ENCODE measurements at places on chromosomes 1 and 21.

GRCh38 chr1:209759829-209760359 lies 4.0 kb downstream of the TRAF3IP3 start:
- no peak for DNase-seq

DNA sequence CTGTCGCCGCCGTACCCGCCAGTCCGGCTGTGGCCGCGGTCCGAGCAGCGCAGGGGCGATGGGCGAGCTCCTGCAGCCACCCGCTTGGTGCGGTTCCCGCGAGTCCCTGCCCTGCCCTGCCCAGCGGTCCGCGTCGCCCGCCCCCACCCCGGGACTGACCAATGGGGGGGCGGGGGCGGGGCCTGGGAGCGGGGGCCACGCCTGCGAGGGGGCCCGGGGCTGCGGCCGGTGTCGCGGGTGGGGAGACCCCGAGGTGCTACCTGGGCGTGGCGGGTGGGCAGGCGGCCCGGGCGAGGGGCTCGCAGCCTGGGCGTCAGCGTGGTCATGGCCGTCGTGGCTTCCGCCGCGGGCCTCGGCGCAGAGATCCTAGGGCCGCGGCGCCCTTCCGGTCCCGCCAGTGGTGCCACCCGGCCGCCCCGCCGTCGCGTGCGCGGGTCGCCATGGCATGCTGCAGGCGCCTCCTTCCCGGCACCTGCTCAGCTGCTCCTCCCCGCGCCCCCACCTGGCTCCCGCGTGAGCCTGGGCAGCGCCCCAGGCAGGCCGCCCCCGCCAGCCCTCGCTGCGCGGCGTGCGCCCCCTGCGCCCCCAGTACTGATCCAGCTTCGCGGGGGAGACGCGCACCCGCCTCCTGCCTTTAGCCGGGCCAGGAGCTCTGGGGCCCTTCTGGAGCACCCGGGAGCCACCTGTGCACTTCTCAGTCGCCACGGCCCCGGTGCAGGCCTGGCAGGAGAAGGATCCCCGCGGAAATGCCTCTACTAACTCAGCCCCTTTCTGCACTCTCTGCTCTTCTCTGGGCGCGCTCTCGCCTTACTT lies at the start of gene BMP8B:
Gene BMP8B, minus strand, starts transcription at position 108 of the 813 bp plus-strand sequence. CDS start 380 bp downstream, outside the sequence.
- no peak for DNase-seq

GRCh38 chr1:115142616-115143015 lies 53.3 kb upstream of the TSPAN2 start:
- no peak for DNase-seq

GRCh38 chr1:53450225-53450624 lies 9.0 kb upstream of the DMRTB1 start:
- no peak for DNase-seq

- DNase-seq = peak; percentile 21
Measured at GRCh38 chr1:243325305-243325890, 69.6 kb downstream of the SDCCAG8 start.

GRCh38 chr1:87410776-87411480 lies 82.2 kb downstream of the LMO4 start:
- DNase-seq = peak; percentile 35

GRCh38 chr1:117652421-117652820 lies 46.6 kb downstream of the TENT5C start:
- no peak for DNase-seq

DNA sequence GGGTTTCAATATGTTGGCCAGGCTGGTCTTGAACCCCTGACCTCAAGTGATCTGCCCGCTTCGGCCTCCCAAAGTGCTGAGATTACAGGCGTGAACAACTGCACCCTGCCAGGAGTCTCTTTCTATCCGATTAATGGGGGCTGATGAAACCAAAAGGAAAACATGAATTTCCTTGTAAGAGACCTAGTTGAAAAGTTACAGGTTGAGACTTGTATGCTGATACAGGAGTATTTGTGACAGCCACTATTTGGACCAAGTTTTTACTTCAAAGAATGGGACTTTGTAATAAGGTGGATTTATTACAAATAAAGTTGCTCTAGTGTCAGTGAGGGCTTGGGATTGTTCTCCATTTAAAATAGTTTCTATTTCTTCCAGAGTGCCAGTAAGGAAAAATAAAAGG lies 43.6 kb upstream of the TMEM61 start:
- DNase-seq = no peak

DNA sequence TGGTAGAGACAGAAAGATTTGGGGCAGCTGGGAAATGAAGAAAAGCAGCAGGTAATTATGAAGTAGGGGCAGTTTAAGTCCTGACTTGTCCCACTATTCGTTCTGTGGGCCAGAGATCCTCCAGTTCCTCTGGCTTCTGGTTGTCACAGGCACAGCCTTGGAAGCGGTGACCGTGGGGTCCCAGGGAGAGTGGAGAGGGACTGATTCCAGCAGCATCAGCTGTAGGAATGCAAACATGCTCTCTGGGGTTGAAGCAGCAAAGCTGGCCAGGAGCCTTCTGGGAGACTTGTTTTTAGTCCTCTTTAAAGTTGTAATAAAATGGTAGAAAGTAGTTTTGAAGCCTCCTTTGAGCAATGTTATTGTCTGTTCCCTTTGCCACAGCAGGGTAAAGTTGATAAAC lies 488.0 kb downstream of the LMO4 start:
- no peak for DNase-seq

DNA sequence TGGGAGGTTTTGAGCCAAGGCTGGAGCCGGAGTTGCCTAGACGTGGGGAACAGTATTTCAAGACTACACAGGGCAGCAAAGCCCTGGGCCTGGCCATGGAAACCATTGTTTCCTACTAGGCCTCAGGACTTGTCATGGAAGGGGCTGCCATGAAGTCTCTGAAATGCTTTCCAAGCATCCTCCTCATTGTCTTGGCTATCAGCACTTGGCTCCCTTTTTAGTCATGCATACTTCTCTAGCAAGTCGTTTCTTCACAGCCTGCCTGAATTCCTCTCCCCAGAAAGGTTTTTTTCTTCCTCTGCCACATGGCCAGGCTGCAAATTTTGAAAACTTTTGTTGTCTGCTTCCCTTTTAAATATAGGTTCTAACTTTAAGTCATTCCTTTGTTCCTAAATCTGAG lies 406.6 kb upstream of the TMPRSS15 start:
- no peak for DNase-seq

- no peak for DNase-seq
Measured at GRCh38 chr1:81208441-81208840, 592.3 kb upstream of the ADGRL2 start.

DNA sequence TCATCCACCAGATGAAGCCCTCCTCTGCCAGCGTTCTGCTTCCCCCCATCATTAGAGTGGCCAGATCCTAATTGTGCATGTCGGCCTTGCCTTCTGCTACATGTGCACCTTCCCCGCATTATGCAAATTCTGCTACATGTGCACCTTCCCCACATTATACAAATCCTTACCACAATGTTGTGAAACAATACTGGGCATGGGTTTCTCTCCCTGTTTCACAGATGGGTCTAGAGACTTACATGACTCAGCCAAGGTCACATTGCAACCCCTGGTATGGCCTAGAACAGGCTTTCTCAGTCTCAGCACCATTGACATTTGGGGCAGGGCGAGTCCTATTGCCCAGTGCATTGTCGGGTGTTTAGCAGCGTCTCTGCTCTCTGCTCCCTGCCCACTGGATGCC lies 1.0 kb upstream of the CELA2A start:
- DNase-seq = no peak

DNA sequence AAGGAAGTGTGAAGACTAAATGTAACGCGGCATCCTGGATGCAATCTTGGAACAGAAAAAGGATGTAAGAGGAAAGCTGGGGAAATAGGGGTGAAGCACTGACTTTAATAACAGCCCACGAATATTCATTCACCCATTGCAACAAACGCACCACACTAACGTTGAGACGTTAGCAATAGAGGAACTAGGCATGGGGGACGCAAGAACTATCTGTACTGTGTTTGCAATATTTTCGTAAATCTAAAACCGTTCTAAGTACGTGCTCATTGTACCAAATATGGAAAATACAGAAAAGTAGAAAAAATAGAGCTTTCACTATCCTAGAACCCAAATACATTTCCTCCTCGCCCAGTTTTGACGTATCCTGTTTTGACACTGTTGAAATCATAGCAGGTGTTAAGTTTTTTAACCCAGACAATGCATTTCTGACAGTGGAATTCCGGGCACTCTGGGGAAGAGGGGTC lies 3.9 kb downstream of the LAPTM5 start:
- DNase-seq = no peak

- no peak for DNase-seq
Measured at GRCh38 chr1:196477262-196477661, 131.0 kb downstream of the KCNT2 start.

GRCh38 chr1:163531345-163531744 lies 209.6 kb downstream of the NUF2 start:
- no peak for DNase-seq

DNA sequence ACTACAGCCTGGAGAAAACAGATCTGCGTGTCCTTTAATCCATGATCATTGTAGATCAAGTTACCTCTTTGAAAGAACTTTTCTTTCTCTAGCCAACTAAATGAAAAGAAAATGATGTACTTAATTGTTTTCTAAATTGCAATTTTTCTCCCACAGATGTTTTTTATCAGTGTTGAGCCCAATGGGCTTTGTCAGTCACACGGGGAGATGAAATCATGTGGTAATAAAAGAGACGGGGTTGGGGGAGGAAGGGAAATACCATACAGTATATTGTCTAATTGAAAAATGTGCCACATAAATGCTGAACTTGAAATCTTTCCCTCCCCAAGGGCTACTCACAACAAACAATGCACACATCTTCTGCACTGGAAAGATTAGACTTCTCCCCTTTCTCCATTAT lies 58.4 kb downstream of the NTMT2 start:
- peak; percentile 80 for DNase-seq

DNA sequence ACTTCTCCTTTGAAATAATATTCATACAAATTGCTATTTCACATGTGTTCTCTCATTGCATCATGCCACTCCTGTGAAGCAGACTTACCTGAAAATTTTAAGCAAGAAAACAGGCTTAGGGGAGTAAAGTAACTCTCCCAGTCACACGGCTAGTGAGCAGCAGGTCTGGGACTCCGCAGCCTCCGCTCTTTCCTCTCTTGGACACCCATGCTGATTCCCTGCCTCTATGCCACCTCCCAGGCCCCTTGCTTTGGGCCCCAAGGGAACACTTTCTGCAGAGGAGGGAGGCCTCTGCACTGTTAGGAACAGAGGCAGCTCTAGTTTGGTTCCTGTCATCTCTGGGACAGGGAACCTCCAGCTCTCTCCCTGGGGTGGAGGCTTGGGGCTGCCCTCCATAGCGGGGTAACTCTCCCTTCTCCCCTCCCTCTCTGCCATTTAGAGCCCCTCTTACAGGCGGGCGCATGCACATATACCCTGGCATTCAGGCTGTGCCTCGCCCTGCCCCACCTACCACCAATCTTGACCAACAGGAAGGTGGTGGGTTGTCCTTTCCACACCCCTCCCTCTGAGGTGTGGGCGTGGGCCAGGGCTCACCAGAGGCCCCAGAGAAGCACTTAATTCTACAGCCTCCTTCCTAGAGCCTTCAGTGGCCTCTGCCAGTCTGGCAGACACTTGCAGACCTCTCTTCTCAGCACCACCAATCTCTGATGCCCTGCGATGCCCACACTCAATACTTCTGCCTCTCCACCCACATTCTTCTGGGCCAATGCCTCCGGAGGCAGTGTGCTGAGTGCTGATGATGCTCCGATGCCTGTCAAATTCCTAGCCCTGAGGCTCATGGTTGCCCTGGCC lies at the start of gene RXFP4:
Gene RXFP4, plus strand, starts transcription at position 646 of the 852 bp plus-strand sequence. Its CDS starts 72 bp downstream, at position 718.
- no peak for DNase-seq

DNA sequence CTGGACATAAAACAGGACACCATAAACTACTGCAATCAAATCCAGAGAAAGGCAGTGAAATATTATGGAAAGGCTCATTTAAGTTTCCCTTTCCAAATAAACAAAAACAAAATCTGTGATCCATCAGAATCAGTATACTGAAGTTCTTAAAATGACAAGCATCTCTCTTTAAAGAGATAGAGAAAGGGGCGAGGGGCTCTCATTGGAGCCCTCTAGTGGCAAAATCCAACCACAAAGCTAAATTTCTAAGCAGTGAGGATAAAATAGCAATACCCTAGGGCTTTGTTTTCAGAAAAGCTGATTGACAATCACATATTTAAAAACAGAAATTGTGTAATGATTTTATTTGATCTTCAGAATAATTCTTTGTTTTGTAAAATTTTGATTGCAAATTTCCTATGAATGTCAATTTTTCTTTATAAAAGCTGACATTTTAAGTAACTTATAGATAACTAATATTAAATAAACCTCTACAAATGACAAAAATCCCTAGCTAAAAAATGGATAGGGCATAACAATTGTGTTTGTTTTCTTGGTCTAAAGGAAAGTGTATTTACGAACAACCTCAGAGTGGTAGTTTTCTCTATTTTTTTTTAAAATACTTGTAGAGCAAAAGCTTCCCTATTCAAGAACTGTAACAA lies 138.2 kb downstream of the COL24A1 start:
- peak; percentile 67 for DNase-seq

DNA sequence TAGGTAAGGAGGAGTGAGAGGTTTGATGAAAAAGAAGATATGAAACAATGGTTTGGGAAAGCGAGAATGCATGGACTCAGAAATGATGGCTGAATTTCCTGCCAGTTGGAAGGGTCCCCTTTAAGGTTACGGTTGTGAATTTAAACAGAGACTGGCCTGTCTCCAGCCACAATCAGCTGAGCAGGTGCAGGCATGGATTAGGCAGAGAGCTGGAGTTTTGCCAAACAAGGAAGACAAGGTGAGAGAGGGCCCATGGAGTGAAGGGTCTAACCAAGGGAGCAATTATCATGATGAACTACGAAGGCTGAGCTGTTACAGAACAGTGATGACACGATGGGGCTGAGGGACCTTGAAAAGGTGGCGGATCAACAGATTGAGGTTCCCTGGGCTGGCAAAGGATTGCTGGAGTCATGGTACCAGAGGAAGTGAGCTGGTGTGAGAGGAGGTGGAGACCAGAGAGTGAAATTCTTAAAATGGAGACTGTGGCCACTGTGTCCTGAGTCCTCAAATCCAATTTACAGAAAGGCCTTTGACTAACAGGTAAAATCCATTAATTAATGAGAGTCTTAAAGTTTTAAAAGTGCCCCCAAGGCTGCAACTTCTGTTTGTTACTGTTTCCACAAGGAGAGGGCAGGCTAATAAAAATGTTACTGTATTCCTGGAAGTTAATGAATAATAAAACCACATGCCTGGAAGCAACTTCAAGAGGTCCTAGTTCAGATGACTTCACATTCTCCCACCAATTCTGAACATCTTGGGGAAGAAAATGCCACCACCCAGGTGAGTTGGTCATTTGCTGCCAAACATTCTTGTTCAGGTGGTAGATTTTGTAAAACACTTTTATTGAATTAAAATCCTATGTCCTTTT lies 41.5 kb downstream of the LHX9 start:
- no peak for DNase-seq

GRCh38 chr1:150909585-150910180 lies 16.5 kb upstream of the SETDB1 start:
- no peak for DNase-seq

GRCh38 chr1:14787604-14788003 lies 189.1 kb downstream of the KAZN start:
- DNase-seq = no peak

DNA sequence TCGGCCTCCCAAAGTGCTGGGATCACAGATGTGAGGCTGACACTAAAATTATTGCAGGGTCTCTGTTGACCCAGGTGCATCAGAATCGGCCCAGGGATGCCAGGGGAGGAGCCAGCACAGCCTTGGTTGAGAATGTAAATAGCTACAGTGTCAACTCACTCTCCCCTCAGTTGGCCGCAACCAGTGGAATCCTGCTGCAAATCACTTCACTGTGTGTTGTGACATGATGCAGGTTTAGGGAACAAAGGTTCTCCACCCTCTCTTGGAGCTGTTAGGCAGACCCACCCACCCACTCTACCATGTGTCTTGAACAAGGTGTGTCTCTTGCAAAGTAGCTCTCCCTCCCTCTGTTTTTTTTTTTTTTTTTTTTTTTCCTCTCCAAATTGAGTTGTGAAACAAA lies 60.5 kb upstream of the SOD1 start:
- no peak for DNase-seq

GRCh38 chr1:221824025-221824424 lies 82.1 kb upstream of the DUSP10 start:
- DNase-seq = no peak

Measured in skin of body (tissue), 3 donors.